ENCODE measurements at places on chromosomes 2 and 18.
A peak's percentile ranks its signal among the peaks of the same experiment; 100 is the strongest.

DNA sequence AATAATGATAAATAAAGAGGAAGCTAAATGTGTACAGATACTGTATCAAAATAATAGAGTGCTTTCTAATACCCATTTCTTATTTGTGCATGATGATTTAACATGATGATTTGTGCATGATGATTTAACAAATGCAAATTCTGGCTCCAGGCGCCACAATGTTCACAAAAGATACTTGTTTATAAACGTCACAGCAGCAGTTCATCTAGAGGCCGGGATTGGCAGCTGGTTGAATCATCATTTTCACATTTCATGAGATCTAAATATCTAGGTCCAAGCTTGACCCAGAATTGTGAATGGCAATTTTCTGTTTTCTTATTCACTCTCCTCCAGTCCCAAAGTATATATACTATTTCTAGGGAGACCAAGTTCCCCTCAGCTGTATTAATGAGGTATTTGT lies 322.0 kb downstream of the SUCLG1 start:
- DNase-seq = no peak

DNA sequence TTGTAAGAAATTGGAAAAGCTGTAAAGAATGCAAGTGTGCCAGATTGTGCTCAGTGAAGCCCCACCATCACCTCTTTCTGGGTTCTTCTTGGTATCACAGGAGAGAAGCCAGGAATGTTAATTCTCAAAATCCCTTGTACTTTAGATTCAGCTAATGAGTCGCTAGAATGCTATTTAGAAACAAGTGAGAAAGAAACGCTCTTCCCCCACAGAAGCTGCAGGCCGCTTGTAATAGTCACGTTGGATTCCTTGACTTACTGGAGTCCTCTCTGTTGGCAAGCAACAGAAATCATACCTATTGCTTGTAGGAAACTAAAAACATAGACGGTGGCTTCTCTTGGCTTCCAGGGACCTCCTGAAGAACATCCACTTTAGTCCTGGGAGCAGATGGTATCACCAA lies 375.6 kb upstream of the LRATD1 start:
- no peak for DNase-seq

- no peak for DNase-seq
Measured at GRCh38 chr2:234472155-234472554, 24.7 kb downstream of the ARL4C start.

DNA sequence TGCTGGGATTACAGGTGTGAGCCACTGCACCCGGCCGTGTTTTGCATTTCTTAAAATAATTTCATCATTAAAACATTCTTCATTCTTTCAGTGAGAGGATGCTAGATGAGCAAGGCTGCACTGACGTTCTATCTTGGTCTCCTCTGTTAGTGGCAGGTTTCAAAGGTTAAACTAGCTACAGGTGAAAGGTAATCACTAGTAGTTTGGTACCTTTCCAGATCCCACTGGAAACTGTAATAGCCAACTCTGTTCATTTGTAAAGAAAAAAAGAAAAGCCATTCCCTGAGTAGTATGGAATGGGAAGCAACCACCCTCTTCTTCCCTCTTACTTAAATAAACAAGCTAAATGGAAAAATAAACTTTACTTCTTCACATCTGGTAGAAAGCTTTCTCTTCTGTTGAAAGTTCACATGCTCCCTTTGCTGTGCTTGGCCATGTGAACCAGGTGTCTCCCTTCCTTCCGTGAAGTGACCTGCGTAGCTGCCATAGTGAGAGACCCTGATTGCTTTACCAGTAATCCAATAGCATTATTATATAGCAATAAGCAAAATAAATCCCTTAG lies 94.0 kb downstream of the GREB1L start:
- no peak for DNase-seq

- no peak for DNase-seq
Measured at GRCh38 chr2:154447727-154448418, 250.6 kb upstream of the KCNJ3 start.

DNA sequence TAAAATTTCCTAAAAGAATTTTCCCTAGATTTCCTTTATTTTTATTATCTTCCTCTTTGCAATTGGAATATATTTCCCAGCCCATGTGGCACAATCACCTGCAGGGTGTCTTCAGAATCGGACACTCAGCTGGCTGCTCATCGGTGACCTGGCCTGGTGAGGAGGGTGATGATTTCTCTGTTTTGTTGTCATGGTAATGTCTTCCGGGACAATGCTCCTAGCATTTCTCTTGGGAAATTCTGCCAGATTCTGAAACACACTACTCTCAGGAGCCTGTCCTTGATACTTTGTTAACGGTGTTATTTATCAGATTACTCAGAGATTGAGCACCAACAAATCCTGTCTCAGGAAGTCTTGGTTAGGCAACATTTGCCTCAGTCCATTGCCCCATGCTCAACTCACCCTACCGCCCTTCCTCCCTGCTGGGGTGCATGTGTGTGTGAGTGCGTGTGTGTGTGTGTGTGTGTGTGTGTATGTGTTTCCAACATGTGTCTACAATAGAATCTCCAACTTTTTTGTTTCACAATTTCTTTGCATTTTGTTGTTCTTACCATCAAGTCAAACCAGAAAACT lies 70.3 kb downstream of the MYT1L start:
- DNase-seq = no peak

GRCh38 chr18:31656754-31657153 lies 27.6 kb downstream of the B4GALT6 start:
- DNase-seq = no peak

GRCh38 chr2:85998071-85998991 lies 107.4 kb downstream of the POLR1A start:
- DNase-seq = no peak

GRCh38 chr2:239392072-239392357 lies 8.8 kb downstream of the HDAC4 start:
- no peak for DNase-seq

DNA sequence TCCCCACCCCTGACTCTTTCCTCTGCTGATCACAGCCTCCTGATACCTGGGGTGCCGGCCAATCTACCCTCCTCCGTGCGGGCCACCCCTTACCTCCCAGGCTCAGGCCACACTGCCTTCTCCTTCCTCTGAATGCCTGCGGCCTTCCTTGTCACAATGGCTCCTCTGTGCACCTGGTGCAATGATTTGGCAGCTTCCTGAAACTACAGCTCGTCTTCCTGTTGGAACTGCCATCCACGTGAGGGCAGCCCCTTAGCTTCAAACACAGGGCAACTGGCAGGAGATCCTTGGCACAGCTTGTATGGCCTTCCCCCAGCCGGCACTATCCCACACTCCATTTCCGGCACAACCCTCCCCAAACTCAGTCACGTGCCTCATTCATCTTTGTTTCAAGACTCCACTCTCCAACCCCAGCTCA lies 69.0 kb downstream of the STPG4 start:
- DNase-seq = no peak

GRCh38 chr2:237860273-237860935 lies 981 bp downstream of the RAMP1 start:
- no peak for DNase-seq

DNA sequence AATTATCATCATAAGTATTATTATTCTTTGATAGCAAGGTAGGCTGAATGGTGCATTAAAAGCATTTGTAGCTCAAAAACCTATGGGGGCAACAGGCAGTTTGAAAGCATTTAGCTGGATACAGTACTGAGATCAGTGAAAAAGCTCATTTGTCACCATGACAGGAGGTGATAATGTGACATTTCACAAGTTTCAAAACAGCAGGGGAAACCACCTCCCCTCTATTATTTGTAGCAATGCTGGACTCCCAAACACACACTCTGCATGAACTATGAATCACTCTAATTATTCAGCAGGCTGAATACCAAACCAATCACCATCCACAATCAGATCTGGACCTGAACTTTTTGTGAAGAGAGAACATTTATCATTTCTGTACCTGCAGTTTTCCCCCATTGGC lies 63.4 kb downstream of the MYO5B start:
- DNase-seq = no peak

- no peak for DNase-seq
Measured at GRCh38 chr2:147560810-147561535, 283.9 kb upstream of the ACVR2A start.

- DNase-seq = peak; percentile 80
Measured at GRCh38 chr2:55885127-55885943, 38.2 kb downstream of the EFEMP1 start.

DNA sequence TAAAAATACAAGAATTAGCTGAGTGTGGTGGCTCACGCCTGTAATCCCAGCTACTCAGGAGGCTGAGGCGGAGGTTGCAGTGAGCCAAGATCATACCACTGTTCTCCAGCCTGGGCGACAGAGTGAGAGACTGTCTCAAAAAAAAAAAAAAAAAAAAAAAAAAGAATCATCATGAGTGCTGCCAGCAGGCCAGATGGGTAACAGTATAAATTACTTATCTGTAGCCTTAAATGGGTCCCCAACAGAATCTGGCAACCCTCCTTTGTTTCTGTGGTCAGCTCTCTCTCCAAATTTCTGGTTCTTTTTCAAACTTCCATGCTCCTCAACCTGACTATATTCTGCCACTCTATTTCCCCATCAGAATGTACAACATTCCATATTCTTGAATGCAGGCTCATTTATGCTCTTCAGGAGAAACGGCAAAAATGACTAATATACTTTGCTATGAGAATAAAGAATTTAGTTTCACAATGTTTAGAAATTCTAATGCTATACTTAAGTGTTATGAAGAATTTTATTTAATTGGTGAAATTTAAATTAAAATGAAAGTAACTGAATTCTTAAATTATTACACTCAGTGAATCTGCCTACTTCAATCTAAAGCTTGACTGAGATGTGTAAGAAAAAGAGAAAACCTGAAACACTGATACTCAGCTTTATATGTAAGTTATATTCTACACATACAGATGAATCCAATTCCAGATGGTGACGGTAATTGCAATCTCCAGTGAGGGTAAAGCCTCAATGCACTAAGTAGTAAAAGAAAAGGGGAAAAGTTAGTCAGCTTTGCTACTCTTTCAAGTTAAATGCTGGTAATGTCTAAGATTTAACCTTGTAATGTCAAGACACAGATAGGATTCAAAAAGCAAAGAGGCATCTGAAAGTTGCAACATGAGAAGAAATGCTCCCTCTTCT lies 24.8 kb downstream of the LPIN2 start:
- DNase-seq = peak; percentile 79

GRCh38 chr2:147320146-147320545 lies 524.7 kb upstream of the ACVR2A start:
- no peak for DNase-seq

- peak; percentile 66 for DNase-seq
Measured at GRCh38 chr2:62014102-62014501, 108.6 kb downstream of the COMMD1 start.

DNA sequence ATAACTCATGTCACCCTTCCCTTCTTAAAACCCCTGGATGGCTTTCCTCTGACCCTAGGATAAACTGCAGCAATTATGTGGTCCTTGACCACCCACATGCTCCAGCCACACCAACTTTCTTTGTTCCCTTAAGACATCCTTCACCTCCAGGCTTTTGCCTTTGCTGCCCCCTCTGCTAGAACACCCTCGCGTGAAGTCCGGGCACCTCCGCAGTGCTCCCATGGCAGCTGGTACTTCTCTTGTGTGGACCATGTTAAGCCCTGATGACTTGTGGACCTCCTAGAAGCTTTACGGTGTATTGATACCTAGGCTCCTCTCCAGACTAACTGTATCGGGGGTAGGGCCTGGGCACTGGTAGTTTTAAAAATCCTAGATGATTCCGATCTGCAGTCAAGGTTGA lies 824 bp upstream of the ABHD1 start:
- DNase-seq = no peak

- DNase-seq = no peak
Measured at GRCh38 chr18:77486985-77487384, 237.3 kb downstream of the GALR1 start.

DNA sequence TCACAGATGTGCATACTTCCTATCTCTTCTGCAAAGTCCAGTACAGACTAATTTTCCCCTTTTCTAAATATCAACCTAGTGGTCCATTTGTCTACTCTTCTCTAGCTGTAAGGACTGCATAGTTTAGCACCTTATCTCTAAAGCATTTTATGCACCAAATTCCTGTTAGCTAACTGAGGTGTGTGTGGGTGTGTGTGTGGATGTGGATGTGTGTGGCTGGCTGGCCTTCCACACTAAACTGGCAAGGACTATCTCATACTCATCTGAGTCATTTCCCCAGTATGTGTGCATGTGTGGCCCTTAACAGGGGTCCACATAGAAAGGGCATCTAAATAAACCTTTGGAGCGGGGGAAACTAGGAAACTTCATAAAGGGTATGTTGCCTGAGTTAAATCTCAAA lies 139.6 kb downstream of the TTC32 start:
- no peak for DNase-seq

GRCh38 chr2:113084249-113085000 lies 16.7 kb downstream of the IL1F10 start:
- DNase-seq = no peak

DNA sequence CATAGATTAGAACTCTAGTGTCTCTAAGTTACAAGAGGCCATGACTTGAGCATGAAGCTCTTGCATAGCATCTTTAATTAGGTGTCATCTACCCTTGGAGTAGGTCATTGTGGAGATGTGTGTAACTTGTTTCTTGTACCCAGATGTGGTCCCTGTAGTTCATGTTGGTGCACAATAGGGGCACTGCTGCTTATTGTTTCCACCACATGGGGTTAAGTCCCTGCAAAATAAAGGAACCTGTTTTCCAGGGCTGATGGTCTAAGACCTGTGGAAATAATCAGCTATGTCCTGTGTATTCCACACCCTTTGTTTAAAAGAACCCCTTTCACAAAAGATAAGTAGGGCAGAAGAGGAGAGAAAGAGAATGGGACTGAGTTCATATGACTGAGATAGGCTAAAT lies 28.6 kb downstream of the ASXL3 start:
- DNase-seq = no peak

DNA sequence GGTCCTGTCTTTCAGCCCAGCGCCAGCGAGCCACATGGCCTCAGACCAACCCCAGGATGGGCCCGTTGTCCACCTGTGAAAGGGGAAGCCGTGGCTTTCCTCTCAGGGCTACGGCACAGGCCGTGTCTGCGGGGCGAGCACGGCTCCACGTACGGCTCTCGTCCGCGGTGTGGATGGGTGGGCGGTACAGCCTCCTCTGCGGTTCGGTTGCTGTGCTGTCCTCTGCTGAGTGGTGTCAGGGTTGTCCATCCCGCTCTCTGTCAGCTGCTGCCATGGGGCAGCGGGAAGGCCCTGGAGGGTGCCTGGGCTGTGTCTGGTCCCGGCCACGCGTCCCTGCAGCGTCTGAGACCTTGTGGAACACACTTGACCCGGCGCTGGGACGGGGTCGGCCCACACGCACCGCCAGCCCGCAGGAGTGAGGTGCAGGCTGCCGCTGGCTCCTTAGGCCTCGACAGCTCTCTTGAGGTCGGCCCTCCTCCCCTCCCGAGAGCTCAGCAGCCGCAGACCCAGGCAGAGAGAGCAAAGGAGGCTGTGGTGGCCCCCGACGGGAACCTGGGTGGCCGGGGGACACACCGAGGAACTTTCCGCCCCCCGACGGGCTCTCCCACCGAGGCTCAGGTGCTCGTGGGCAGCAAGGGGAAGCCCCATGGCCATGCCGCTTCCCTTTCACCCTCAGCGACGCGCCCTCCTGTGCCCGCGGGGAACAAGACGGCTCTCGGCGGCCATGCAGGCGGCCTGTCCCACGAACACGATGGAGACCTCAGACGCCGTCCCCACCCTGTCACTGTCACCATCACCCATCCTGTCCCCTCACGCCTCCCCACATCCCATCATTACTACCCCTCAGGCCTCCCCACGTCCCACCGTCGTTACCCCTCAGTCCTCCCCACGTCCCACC lies 128.7 kb downstream of the NFATC1 start:
- no peak for DNase-seq
